ENCODE measurements at places on chromosomes 3 and 15.

GRCh38 chr15:88166082-88166993 is 90.2 kb downstream of the NTRK3 start:
- no peak for DNase-seq

DNA sequence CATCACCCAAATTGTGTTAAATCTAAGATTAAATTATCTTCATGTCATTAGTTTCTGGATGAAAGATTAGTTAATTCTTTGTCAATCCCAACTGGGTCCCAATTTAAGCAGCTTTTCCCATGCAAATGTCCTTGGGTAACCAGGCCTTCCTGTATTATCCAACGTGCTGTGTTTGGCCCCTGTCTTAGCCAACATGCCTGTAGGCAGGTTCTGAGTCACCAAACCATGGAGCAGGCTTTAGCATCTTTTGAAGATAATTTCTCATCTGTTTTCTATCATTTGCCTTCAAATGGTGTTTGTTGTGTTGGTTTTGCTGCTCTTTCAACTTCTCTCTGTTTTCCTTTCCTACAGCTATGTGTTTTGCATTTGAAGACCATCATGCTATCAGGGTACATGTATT is 216.2 kb downstream of the ITPR1 start:
- DNase-seq = no peak

- DNase-seq = no peak
Measured at GRCh38 chr15:62047282-62047827, 12.9 kb downstream of the VPS13C start.

- no peak for DNase-seq
Measured at GRCh38 chr3:126954141-126954842, 28.6 kb upstream of the PLXNA1 start.

DNA sequence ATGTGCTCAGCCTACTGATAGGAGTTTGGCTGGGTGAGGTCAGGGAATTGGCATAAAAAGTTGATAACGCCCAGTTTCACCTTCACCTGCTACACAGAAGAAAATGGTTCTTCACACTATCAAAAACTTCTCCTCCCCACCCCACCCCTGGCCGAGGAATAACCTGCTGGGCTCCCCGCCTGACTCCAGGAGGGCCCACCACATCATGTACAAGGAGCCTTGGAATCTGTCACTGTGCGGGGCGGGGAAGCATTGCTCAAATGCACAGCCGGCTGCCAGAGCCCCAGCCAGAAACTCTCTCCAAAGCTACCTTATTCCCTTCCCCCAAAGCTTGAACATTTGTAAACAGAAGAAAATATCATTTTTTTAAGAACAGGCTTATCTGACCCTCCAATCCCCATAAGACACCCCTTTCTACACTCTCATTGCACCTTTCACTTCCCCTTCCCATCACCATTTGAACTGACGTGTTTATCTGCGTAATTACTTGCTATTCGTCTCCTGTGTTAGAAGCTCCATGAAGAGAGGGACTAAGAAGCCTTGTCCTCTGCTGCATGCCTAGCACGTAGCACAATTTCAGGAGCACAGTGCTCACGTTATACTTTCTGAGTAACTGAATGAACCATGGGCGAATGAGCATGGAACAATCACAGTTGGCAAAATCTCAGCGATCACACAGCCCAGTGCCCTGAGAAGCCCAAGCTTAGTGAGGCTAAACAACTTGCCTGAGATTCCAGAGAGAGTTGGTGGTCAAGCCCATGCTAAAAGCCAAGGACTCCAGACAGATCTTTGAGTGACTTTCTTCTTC is 82.9 kb downstream of the HES1 start:
- DNase-seq = no peak

GRCh38 chr15:29435811-29436210 is 166.2 kb upstream of the NSMCE3 start:
- no peak for DNase-seq

DNA sequence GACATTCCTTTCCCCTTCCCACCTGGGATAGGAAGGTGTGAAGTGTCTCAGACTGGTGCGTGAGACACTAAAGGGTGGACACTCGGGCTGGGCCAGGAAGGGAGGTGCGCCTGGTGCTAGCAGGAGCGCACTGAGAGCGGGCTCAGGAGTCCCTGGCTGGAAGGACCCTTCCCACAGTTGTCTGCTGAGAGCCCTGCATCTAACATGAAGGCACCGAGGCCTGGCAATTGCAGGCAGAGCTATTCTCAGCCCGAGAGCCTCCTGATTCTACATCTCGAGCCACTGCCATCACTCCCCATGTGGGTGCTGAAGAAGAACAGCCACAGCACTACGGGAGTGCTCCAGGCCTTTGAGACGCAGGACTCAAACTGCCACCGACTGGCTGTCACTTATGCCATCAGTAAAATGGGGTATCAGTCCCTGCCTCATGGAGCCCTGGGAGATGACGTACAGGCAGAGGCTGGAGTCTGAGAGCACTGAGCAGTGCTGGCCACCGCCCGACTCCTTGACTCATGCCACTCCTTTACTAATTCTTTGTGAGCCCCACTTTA is 159.4 kb downstream of the KLF13 start:
- DNase-seq = no peak

- DNase-seq = no peak
Measured at GRCh38 chr3:158159714-158160113, 49.8 kb downstream of the RSRC1 start.

- DNase-seq = no peak
Measured at GRCh38 chr3:30227571-30228301, 378.7 kb upstream of the TGFBR2 start.

GRCh38 chr3:157982359-157982758 is 123.9 kb downstream of the SHOX2 start:
- DNase-seq = no peak

- DNase-seq = no peak
Measured at GRCh38 chr3:95228416-95228815, 1165.6 kb downstream of the NSUN3 start.

- DNase-seq = no peak
Measured at GRCh38 chr3:12440927-12441714, 43.2 kb upstream of the TSEN2 start.

- DNase-seq = no peak
Measured at GRCh38 chr3:140055092-140055791, 120.3 kb downstream of the CLSTN2 start.

- DNase-seq = no peak
Measured at GRCh38 chr3:182364323-182364722, 429.0 kb upstream of the ATP11B start.

GRCh38 chr3:24181256-24181655 is 236.2 kb downstream of the NR1D2 start:
- no peak for DNase-seq

DNA sequence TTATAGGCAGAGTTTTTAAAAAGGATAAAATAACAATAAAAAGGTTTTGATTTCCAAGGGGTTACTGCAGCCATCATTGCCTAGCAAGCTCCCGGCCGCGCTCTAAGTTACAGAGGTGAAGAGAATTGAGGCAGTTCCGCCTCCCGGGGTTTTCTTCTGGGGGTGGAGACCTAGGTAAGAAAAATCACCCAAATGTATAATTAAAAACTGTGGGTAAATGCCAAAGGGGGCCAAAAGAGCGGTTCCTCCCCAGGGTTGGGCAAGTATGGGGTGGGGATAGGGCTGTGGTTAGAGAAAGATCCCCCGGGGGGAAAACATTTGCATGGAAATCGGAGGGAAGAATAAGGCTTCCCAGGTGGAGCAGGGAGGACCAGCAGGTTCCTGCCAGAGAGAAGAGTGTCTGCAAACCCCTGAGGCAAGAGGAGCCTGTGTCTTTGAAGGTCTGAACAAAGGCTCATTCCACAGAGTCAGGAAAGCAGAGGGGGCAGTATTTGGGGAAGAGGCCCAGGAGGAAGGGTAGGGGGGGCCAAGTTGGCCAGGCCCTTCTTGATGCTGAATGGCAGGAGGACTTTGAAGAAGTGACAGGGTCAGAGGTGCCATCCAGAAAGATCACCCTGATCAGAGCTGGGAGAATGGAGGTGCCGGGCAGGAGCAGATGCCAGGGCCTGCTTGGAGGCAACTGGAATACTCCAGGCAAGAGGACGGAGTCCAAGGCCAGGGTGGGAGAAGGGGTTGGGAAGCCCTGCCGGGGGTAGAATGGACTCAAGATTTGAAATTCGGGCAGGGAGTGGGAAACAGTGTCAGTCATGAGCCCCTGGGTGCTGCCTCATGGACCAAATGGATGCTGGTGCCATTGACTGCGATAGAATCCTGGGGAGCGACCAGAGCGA is 152.9 kb upstream of the RGMA start:
- no peak for DNase-seq

GRCh38 chr15:39613861-39614260 is 33.0 kb downstream of the THBS1 start:
- no peak for DNase-seq

DNA sequence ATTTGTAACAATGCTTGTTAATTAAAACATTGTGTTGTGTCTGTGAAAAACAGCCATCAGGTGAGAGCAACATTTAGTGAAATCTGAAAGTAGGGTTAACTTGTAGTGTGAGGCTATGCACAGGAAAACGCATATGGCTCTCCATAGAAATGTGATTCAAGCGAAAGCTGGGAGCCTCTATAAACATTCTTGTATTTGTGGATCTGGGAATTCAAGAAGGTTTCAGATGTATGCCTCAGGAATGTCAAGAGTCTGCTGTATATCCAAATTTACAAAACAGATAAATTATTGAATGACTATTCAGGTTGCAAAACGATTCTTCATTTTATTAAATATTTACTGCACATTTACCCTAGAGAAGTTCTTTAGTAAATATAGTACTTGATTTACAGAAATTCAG is 166.0 kb downstream of the THSD4 start:
- DNase-seq = no peak

DNA sequence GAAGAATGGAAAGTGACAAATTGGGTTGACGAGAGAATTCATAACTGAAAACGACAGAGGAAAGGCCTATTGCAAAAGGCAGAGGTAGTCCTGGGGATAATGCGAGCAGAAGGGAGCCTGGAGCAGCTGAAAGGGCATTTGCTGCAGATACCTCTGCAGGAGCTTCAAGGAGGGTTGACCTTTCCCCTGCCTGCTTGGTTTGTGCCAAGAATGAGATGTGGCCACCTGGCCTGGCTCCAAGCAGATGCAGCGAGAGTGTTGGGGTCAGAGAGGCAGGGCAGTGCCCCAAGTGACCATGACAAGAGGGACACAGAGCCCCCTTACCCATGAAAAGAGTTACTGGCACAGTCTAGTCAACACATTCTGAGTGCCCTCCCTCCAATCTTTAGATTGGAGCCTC is 43.5 kb downstream of the SLC41A3 start:
- no peak for DNase-seq

- DNase-seq = no peak
Measured at GRCh38 chr15:91915576-91915975, 62.1 kb downstream of the SLCO3A1 start.

GRCh38 chr3:71110385-71111222 is 472.9 kb downstream of the FOXP1 start:
- DNase-seq = no peak

- no peak for DNase-seq
Measured at GRCh38 chr3:118966700-118967099, 67.9 kb downstream of the IGSF11 start.

DNA sequence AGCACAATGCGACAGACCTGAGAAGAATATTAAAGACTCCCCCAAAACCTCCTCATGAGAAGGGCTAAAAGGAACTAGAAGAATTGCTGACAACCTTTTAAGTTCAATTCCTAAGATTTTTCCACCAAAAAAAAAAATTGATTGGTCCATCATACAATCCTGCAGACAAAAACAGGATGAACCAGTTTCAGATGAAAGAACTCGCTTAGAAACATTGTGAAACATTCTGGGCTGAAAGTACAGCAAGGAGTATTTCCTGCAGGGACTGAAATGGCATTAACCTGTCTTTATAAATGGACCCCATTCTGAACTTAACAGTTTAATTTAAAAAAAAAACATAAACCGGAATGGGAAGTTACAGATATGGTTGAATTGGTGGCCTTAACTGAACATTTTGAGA is 96.0 kb upstream of the FAM174B start:
- DNase-seq = no peak

DNA sequence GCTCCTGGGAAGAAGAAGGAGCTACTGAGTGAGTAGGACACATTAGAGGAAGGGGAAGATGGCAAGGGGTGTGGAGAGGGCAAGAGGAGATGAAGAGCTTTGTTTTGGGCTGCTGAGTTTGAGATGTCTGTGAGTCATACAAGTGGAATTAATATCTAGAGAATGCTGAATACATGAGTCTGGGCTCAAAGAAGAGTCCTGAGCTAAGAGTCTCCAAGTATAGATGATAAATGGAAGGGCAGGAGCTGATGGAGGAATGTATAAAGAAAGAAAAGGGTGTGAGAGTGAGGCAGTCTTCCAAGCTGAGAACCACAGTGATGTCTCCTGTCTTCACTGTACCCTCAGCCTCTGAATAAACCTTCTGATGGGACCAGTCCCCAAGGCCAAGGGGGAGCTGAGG is 205.5 kb upstream of the MRPL3 start:
- DNase-seq = no peak

DNA sequence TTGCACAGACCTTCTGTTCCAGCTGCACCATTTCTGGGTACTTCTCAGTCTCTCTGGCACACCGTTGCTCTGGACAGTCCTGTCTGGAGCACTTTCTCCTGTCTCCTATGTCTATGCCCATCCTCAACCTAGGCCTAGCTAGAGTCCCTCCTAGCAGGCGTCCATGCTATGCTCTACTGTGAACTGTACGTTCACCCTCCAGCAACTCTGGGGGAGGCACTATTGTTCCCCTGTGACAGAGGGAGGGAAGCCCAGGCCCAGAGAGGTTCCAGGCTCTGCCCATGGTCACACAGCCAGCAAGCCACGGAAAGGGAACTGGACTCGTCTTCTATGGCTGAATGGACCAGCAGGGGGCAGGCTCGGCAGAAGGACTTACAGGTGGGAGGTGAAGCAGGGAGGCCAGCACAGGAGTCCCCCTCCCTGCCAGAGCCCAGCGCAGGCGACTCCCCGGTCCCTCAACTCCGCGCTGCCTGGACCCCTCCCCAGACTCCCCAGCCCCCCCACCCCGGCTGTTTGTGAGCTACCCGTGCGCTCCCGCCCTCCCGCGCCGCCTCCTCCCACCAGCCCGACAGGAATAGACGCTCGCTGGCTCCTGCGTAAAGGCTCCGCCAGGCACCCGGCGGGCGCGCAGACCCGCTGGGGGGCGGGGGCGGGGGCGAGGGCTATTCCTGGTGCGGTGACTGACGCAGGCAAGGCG is 1.7 kb upstream of the LINGO1 start:
- DNase-seq = no peak

GRCh38 chr3:147702509-147702908 is 293.3 kb downstream of the ZIC1 start:
- no peak for DNase-seq

DNA sequence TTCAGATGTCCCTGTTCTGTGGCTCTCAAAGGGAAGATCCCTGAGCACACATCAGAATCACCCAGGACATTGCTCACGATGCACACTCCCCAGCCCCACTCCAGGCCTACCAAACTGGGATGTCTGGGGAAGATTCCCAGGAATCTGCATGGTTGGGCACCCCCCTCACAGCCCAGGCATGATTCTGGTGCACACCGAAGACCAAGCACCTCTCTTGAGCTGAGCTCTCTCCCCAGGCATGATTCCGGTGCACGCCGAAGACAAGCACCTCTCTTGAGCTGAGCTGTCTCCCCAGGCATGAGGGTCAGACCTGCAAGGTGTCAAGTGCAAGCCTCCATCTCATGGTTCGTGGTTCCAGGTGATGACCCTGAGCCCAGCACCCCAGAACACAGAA is 112.2 kb upstream of the MEF2A start:
- no peak for DNase-seq
